ENCODE measurements at places on chromosomes 16 and 17.

GRCh38 chr17:14580499-14580898 is 279.6 kb downstream of the HS3ST3B1 start:
- H3K36me3 ChIP-seq = no peaks in the 10 kb centered on the region
- no peaks in the 10 kb centered on the region for H3K27me3 ChIP-seq
- no peak overlapping the region for H3K27ac ChIP-seq
- H3K4me3 ChIP-seq = no peak overlapping the region
- H3K4me1 ChIP-seq = no peaks in the 10 kb centered on the region

DNA sequence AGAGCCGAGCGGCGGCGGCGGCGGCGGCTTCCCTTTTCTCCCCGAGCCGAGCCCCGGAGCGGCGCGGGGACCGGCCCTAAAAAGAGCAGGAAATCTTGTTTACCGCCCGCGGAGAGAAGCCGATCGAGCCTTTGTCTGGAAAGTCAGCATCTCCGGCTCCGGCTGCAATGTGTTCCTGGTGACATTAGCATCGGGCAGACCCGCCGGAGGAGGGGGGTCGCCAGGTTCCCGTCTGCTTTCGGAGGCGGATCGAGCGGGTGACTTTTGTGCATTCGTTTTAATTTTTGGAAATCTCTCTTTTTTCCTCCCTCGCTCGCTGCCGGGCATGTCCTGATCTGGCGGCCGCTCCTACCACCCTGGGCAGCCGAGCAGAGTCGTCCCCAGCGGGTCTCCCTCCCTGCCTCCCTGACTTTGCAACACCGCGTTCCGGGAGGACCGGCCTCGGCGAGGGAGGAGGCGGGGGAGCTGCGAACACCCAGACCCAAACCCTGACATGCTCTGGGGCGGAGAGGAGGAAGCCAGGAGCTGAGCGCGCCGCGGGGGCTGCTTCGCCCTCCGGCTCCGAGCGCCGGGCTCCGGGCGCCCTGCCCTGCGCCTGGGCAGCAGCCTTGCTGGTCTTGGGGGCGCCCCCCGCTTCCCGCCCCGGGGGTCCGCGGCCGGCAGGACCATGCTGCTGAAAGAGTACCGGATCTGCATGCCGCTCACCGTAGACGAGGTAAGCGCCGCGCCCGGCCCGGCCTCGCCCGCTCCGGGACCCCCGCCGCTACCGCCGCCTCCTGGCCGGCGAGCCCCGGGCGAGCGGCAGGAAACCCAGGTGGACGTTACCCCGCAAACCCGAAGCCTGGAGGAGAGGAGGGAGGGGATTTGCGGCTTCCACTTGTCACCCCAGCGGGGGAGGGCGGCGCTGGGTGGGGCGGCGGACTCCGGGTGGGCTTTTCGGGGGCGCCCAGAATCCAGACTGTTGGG is 690 bp downstream of the PITPNC1 start:
- H3K4me1 ChIP-seq = peaks cover 50% of the 10 kb centered on the region
- DNase-seq = peak; percentile 51
- H3K36me3 ChIP-seq = peaks cover 9% of the 10 kb centered on the region
- peak overlapping the region; percentile 99 for H3K4me3 ChIP-seq
- H3K27ac ChIP-seq = peak overlapping the region; percentile 95

GRCh38 chr16:68995011-68995504 is 110.4 kb upstream of the HAS3 start:
- DNase-seq = no peak
- no peak overlapping the region for H3K4me3 ChIP-seq
- no peaks in the 10 kb centered on the region for H3K4me1 ChIP-seq
- no peak overlapping the region for H3K27ac ChIP-seq
- H3K36me3 ChIP-seq = no peaks in the 10 kb centered on the region

DNA sequence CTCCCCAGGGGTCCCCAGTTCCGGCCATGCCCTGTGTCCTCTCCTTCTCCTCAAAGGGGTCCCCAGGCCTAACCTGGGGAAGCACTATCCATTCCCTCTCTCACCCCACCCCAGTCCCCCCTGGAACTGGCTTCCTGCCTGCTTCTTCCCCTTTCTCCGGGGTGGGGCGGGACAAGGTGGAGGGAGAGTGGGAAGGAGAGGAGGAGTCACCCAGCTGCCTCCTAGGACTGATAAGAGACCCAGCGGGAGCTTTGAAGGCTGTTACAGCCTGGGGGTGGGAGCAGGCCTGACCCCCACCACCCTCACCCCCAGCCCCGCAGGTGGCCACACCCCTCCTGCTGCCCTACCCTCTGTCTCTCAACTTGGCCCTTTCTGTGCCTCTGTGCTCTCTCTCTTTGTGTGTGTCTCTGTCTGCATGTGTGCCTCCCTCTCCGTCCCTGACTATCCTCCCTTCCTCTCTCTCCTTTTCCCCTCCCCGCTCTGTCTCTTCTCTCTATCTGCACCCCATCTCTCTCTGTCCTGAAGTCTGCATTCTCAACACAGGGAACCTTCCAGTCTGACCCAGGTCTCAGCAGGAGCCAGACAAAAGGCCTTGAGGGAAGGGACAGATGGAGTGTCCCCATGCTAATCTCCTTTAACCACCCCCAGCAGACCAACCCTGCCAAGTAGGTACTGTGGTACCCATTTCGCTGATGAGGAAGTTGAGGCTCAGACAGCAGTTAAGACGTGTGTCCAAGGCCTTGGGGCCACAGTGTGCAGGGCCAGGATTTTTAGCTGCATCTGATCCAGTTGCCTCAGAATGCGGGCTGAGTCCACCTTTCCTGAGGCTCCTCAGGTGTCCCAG is 66.1 kb downstream of the RAB11FIP4 start:
- DNase-seq = no peak
- no peaks in the 10 kb centered on the region for H3K4me1 ChIP-seq
- H3K4me3 ChIP-seq = no peak overlapping the region
- H3K27ac ChIP-seq = no peak overlapping the region

- H3K4me1 ChIP-seq = peaks cover 73% of the 10 kb centered on the region
- H3K4me3 ChIP-seq = no peak overlapping the region
- H3K27ac ChIP-seq = no peak overlapping the region
- peaks cover 9% of the 10 kb centered on the region for H3K36me3 ChIP-seq
Measured at GRCh38 chr17:64117981-64118979, 11.7 kb downstream of the ERN1 start.

- no peak for DNase-seq
- no peak within 1 kb of the TSS for H3K27ac ChIP-seq
- no peaks in the 10 kb centered on the region for H3K4me1 ChIP-seq
- no peaks in the 10 kb centered on the region for H3K27me3 ChIP-seq
- H3K4me3 ChIP-seq = no peak within 1 kb of the TSS
Measured at GRCh38 chr17:45844695-45845375, at the start of gene SPPL2C. SPPL2C (plus strand) TSS chr17:45844881; CDS start chr17:45844907, 26 bp downstream.

GRCh38 chr17:40490289-40490853 is 11.1 kb downstream of the TNS4 start:
- no peaks in the 10 kb centered on the region for H3K36me3 ChIP-seq
- H3K4me3 ChIP-seq = no peak overlapping the region
- H3K4me1 ChIP-seq = peaks cover 47% of the 10 kb centered on the region

GRCh38 chr17:71966055-71966454 is 154.8 kb upstream of the SOX9 start:
- H3K27me3 ChIP-seq = no peaks in the 10 kb centered on the region
- H3K36me3 ChIP-seq = no peaks in the 10 kb centered on the region
- DNase-seq = no peak
- no peak overlapping the region for H3K4me3 ChIP-seq

DNA sequence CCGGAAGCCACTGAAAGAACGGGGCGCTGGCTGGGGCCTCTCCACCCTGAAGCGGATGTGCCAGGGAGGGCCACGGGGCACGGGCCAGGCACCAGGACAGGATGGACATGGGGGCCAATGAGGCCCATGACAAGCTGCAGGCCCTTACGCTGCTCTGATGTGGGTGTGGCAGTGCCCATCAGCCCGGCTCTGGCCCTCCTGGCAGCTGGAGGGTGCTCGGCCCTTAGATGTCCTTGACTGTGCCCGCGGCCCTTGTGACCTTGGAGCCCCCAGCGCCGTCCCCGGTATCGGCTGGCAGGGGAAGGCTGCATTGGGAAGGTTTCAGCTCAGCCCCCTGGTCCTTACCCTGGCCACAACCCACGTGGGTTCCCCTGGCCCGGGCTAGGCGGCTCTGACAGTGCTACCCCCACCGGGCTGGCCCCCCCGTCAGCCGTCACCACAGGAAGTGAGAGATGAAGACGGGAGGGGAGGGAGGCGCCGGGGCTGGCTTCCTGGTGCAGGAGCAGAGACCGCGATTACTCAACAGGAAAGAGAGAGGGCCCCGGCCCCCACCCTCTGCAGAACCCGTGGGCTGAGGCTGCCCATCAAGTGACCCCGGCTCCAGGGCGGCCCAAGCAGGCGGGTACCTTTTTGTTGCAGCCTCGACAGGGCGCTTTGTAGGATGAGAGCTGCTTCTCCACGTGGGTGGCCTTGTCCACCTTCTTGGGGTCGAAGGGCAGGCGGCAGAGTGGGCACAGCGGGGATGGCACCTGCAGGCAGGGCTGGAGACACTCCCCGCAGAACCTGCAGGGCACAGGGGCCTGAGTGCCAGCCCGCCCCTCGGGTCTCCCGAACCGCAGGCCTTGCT is 5.3 kb downstream of the RNF166 start:
- peaks cover 55% of the 10 kb centered on the region for H3K36me3 ChIP-seq
- H3K27ac ChIP-seq = peak overlapping the region; percentile 96
- DNase-seq = peak; percentile 98
- H3K27me3 ChIP-seq = no peaks in the 10 kb centered on the region
- H3K4me3 ChIP-seq = peak overlapping the region; percentile 82

GRCh38 chr16:1351215-1351581 is 480 bp downstream of the TSR3 start:
- no peak overlapping the region for H3K27ac ChIP-seq
- H3K4me1 ChIP-seq = peaks cover 54% of the 10 kb centered on the region
- DNase-seq = no peak
- no peaks in the 10 kb centered on the region for H3K27me3 ChIP-seq

- H3K27ac ChIP-seq = no peak overlapping the region
- no peak overlapping the region for H3K4me3 ChIP-seq
- DNase-seq = no peak
- no peaks in the 10 kb centered on the region for H3K27me3 ChIP-seq
- no peaks in the 10 kb centered on the region for H3K4me1 ChIP-seq
- H3K36me3 ChIP-seq = peaks cover 14% of the 10 kb centered on the region
Measured at GRCh38 chr16:27770271-27771196, 220.6 kb downstream of the KATNIP start.

- H3K4me1 ChIP-seq = peaks cover 28% of the 10 kb centered on the region
- H3K4me3 ChIP-seq = peak overlapping the region; percentile 84
Measured at GRCh38 chr16:25106567-25107465, 4.7 kb upstream of the LCMT1 start.

DNA sequence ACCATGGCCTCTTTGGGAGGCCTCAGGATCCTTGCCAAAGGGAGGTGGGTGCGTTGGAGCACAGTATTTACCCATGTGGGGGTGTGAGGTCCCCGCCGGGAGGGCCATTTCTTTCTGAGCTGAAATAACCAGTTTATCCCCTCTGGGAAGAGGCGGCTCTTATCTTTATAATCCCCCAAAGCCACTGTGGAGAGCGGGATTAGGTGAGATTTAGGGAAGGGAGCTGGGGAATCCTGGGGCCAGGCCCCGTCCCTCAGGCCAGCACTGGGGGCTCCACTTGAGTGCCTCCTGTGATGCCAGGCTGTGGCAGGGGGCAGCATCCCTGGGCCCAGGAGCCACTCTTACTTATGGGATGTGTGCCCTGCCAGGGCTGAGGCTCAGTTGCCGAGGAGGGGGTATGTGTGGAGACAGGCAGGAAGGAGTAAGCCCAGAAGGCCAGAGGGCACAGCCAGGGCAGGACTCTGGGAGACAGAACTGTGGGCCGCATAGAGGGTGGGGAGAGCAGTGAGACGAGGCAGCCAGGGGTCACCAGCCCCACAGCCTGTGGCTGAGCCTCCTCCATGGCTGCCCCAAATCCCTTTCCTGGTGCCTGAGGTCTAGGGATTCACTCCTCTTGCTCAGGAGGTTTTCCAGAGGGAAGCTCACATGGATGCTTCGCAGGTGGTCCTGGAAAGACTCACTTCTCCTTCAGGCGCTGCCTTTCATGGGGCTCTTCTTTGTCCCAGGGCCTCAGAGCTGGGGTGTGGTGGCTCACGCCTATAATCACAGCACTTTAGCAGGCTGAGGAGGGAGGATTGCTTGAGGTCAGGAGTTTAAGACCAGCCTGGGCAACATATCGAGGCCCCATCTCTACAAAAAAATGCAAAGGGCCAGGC is 25.0 kb downstream of the TMEM94 start:
- H3K27me3 ChIP-seq = no peaks in the 10 kb centered on the region
- no peak for DNase-seq
- no peak overlapping the region for H3K4me3 ChIP-seq
- peaks cover 19% of the 10 kb centered on the region for H3K36me3 ChIP-seq
- no peak overlapping the region for H3K27ac ChIP-seq
- peaks cover 7% of the 10 kb centered on the region for H3K4me1 ChIP-seq

GRCh38 chr17:10735251-10735650 is 5.4 kb upstream of the TMEM220 start:
- H3K4me1 ChIP-seq = peaks cover 4% of the 10 kb centered on the region
- no peaks in the 10 kb centered on the region for H3K27me3 ChIP-seq
- H3K36me3 ChIP-seq = no peaks in the 10 kb centered on the region
- no peak for DNase-seq
- H3K4me3 ChIP-seq = no peak overlapping the region
- H3K27ac ChIP-seq = no peak overlapping the region

- H3K4me3 ChIP-seq = no peak overlapping the region
- no peak for DNase-seq
- peaks cover 10% of the 10 kb centered on the region for H3K4me1 ChIP-seq
- no peaks in the 10 kb centered on the region for H3K36me3 ChIP-seq
Measured at GRCh38 chr17:27327397-27327796, 33.5 kb downstream of the WSB1 start.

GRCh38 chr17:81097943-81098308 is 63.0 kb downstream of the BAIAP2 start:
- DNase-seq = peak; percentile 26
- no peaks in the 10 kb centered on the region for H3K27me3 ChIP-seq
- no peak overlapping the region for H3K27ac ChIP-seq
- H3K4me1 ChIP-seq = peaks cover 75% of the 10 kb centered on the region

- H3K4me3 ChIP-seq = no peak overlapping the region
- no peaks in the 10 kb centered on the region for H3K27me3 ChIP-seq
- no peak for DNase-seq
- no peaks in the 10 kb centered on the region for H3K4me1 ChIP-seq
Measured at GRCh38 chr17:57665696-57666095, 79.4 kb downstream of the CCDC182 start.

GRCh38 chr16:61929776-61930175 is 106.5 kb downstream of the CDH8 start:
- no peaks in the 10 kb centered on the region for H3K27me3 ChIP-seq
- no peaks in the 10 kb centered on the region for H3K36me3 ChIP-seq
- H3K4me3 ChIP-seq = no peak overlapping the region
- DNase-seq = no peak

GRCh38 chr17:20066253-20066652 is 57.1 kb downstream of the SPECC1 start:
- no peaks in the 10 kb centered on the region for H3K4me1 ChIP-seq
- H3K27ac ChIP-seq = no peak overlapping the region
- no peaks in the 10 kb centered on the region for H3K27me3 ChIP-seq
- no peak for DNase-seq
- no peak overlapping the region for H3K4me3 ChIP-seq
